Type B pancreatic cell (in vitro differentiated cells): ENCODE measurements at places on chromosomes 12 and 14. TPM values are rescaled to one million over a fixed set of nuclear protein-coding genes. Genes with fewer than 3 reads are reported as not detected.

DNA sequence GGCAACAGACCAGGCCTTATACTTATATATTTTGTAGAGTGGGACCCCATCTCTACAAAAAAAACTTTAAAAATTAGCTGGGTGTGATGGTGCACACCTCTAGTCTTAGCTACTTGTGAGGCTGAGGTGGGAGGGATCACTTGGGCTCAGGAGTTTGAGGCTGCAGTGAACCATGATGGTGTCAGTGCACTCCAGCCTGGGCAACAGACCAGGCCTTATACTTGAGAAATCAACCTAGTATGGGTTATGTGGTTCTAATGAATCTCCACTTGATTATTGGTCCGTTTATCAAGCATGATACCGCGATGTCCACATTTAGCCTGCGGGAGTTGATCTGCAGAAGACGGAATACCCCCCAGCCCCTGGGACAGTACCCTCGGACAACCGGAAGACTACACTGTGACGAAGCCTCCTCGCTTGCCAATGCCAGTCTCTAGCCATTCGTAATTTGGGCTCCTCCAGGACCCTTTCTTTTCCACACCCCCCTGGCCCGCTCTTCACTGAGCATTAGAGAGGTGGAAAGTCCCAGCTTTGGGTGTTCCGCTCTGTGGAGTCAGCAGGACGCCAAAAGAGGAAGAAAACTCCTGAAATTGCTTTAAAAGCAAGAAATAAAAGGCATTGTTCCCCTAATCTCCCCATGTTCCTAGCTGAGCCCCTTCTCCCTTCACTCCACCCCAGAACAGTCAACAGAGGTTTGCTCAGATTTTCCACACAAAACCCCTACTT lies 19.4 kb downstream of the LTBP2 start:
- DNase-seq, result no peak

- DNase-seq, result no peak
Observed at GRCh38 chr14:101362529-101363260, 198.6 kb upstream of the DIO3 start.

DNA sequence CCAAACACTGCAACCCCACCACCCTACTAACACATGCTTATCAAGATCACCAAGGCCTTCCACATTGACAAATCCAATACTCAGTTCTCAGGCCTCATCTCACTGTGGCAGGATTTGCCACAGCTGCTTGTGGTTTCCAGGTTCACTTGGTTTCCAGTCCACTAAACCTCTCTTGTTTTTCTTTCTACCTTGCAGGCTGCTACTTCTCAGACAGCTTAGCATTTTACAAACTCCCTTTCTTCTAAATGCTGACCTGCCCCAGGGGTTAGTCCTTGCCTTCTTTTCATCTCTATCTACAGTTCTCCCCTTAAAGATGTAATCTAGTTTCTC lies 84.1 kb downstream of the BCAT1 start:
- no peak for DNase-seq

GRCh38 chr12:85849344-85849743 lies 13.1 kb upstream of the RASSF9 start:
- DNase-seq, result no peak

- DNase-seq, result no peak
Observed at GRCh38 chr12:26298785-26299621, 103.6 kb downstream of the SSPN start.

- DNase-seq, result no peak
Observed at GRCh38 chr14:95515080-95515489, 1.4 kb downstream of the SYNE3 start.

DNA sequence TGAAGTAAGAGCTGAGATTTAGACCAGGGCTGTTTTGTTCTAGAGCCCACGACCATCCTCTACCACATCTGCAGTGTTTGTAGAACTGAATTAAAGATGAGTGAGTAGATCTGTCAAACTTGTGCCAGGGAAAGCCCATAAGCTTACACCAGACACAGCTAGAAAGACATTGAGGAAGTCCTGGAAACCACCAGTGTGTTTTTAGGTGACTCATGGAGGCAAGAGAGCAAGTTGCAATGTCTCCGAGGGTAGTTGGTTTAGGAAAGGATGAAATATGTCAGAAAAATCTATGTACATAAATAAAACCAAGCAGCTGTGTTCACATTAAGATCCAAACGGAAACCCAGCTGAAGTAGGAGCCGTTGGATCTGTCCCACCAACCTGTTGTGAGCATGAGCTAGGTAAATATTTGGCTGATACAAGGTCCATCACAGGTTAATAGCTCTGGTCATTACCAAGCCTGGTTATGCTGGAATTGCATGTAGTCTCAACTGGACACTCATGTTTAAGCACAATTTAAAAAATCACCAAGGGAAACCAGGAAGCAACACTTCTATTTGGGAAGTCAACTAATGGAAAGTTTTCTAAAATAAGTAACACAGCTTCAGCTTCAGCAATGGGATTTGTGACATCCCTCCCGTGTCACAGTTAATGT lies 49.9 kb upstream of the PLEKHG3 start:
- no peak for DNase-seq

GRCh38 chr12:2360630-2361170 lies 307.9 kb downstream of the CACNA1C start:
- no peak for DNase-seq

GRCh38 chr12:51281202-51281924 lies 11.1 kb upstream of the SMAGP start:
- no peak for DNase-seq

DNA sequence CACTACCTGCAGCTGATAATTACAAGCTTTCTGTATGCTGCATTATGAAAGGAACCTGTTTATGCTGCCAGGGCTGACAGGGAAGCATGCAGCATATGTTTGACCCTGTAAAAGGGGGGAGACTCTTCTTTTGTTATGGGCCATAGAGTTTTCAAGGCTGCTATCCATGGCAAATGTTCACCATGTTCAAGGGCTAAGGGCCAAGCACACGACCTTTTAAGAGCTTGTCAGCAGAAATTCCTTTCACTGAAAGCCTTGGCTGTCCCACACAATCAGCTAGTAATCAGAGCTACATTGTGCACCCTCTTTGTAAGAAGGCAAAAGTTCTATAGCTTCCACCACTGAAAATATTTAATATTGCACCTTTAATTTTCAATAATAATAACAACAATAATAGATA lies 74.2 kb upstream of the MBIP start:
- DNase-seq, result no peak

DNA sequence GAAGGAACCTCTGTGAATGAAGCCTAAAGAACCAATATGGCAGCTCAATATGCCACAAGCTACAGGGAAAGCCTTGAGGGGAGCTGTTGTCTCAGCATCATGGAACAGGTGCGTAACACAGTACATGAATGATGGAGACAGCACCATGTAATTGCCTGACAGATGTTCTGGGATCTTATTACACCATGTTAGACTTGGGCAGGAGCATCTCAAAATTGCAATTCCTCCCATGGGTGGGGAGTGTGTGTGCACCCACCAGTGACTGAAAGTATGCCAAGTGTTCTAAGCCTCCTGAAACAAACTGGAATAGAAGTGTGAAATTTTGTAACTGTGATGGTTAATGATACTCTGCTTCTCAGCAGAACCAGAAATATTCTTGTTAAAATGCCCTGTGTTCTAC lies 151.0 kb upstream of the SRRM4 start:
- DNase-seq, result no peak

GRCh38 chr14:68651075-68651474 lies 141.8 kb downstream of the ZFP36L1 start:
- DNase-seq, result no peak

GRCh38 chr14:49494836-49495235 lies 91.3 kb downstream of the RPS29 start:
- no peak for DNase-seq

GRCh38 chr14:100849115-100849781 lies 23.3 kb downstream of the MEG3 start:
- no peak for DNase-seq

DNA sequence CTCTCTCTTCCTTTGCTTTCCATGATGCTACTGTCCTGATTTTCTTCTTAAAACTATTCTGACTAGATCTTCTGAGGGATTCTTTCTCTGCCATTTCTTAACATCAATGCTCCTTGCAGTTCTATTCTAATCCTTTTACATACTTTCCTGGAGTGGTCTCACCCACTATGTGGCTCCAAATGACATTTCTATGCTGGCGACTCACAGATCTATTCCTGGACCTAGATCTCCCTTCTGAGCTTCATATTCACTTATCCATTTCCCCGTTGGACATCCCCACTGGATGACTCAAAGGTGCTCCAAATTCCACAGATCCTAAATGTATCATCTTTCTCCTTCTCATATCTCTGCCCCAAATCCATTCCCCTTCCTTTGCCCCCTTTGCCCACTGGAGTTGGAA lies 4.1 kb downstream of the TEP1 start:
- no peak for DNase-seq

- no peak for DNase-seq
Observed at GRCh38 chr14:55388160-55388559, 23.5 kb downstream of the ATG14 start.

GRCh38 chr12:72453066-72453465 lies 180.9 kb downstream of the TRHDE start:
- no peak for DNase-seq

Gene SLC39A5
- total RNA-seq, result 23.0 and 37.7 TPM in 2 replicates

Gene PPP1R3E
- 10.1 and 16.7 TPM in 2 replicates for total RNA-seq

Gene ZNF705A
- 0.10 TPM in 1 of 2 replicates, not detected in the other for total RNA-seq

Gene ADAM21
- 0.10 TPM in 1 of 2 replicates, not detected in the other for total RNA-seq

Gene SOAT2
- 0.97 and 1.9 TPM in 2 replicates for total RNA-seq

Gene GZMB
- not detected in 2 replicates for total RNA-seq

Gene CISTR
- total RNA-seq, result not detected in 2 replicates

Gene AKAP3
- total RNA-seq, result 3.8 and 7.6 TPM in 2 replicates
